ENCODE measurements at places on chromosomes 6 and 20.

- peak; percentile 2 for DNase-seq
These were observed 58.0 kb upstream of the AHI1 start for GRCh38 chr6:135555550-135555949.

- no peak for DNase-seq
These were observed 764 bp downstream of the BAG6 start for GRCh38 chr6:31651602-31652191.

DNA sequence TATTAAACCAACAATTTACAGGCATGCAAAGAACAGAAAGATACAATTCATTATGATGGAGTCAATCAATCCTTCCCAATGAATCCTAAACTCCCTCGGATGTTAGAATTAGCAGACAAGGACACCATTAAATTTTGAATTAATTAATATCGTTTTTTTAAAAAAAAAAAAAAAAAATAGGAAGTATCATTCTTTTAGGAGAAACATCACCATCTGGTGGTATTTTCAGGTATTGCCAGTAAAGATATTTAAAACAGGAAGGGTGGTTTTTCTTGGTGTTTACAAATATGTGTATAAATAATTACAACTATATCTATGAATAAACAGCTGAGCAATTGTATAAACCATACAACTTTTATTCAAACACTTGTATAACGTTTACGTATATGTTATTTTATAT, 564.4 kb downstream of the HAO1 start:
- peak; percentile 35 for DNase-seq

- peak; percentile 32 for DNase-seq
These were observed 251.7 kb downstream of the ALDH8A1 start for GRCh38 chr6:134698228-134698627.

DNA sequence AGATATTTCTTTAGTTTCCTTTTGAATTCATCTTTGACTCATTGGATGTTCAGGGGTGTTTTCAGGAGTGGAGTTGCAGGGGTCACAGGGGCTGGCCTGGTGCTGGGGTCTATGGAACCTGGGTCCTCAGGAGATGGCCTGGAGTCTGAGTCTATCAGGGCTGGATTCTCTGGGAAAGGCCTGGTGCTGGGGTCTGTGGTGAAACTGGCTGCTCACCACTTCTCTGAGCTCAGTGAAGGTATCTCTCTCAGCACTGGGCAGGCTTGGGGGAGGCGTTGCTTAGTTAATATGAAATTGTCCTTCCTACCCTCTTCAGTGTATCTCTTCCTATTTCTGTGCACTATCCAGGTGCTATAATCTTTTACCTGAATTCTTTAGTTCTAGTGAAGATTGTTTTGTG, 83.1 kb upstream of the SLC24A3 start:
- DNase-seq = no peak

- no peak for DNase-seq
These were observed 33.9 kb upstream of the FAM83D start for GRCh38 chr20:38892091-38892981.

GRCh38 chr20:64153861-64154589, 10.2 kb upstream of the MYT1 start:
- no peak for DNase-seq

DNA sequence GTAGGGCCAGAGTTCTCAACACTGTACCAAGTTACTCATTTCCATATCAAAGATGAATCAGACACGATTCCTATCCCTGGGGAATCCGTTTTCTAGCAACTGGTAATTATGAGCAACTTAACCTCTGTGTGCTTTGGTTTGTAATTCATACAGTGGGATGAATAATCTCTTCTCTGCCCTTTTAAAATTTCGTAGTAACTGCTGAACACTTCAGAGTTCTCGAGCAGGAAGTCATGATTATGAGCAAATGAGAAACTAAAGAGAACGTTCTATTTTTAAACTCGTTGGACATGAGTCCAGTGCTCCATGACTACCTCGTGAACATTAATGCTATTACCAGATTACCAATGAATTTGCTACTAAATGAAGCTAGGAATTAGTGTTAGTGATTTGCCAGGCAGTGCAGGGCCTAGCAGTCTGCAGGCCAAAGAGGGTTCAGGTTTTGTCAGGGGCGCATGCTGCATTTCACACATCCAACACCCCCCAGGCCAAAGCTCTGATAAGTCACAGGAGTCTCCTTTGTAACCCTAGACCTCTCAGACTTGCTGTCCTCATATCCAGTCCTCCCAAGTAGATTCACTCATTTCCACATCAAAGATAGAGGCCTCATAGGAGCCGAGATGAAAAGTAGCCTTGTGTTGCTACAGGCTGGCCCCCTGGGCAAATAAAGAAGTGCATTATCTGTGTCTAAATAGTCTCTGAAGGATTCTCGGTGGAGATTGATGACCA, 45.8 kb upstream of the VSTM2L start:
- DNase-seq = peak; percentile 13

- DNase-seq = peak; percentile 85
These were observed 14.3 kb upstream of the SPAG4 start for GRCh38 chr20:35600993-35601973.

DNA sequence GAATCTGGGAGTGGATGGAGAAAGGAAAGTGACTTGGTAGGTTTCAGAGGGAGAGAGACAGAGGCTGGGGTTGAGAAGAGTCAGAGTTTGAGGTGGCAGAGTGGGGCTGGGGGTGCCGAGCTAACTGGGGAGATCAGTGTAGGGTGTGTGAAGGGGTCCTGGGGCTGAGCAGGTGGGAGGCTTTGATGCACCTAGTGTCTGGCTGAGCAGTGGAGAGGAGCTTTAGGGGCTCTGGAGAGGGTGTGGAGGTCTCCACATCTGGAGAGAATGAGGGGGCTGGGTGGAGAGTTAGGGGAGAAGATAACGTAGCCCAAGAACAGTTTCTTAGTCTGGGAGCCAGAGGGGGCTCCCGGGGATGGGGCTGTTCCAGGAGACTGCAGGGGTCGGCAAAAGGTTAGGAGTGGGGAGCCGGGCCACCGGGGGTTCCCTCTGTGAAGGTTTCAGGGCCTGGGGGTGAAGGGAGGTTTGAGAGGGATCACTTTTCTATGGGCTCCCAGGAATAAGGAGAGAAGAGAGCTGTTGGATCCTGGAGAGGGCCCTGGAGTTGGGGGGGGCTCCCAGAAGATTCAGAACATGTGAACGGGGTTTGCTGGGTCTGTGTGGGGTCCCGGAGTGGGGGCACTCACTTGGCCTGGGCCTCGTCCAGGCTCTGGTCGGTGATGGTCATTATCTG, 797 bp downstream of the PBX2 start:
- DNase-seq = no peak

DNA sequence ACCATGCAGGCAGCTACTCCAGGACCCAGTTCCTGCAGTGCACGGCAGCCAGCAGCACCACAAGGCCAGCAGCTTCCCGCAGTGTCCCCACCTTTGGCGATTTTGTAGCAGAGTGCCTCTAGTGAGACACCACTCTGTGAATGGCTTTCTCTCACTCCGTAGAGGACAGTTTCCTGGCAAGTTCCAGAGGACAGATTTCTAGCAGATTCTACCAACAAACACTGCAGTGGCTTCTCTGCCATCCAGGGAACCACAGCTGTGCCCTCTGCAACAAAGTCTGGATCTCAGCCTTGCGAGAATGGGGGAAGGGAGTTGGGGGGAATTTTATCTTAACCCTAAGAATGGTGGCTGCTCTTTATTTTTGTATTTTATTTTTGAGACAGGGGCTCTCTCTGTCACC, 28.7 kb downstream of the SNHG17 start:
- DNase-seq = no peak

DNA sequence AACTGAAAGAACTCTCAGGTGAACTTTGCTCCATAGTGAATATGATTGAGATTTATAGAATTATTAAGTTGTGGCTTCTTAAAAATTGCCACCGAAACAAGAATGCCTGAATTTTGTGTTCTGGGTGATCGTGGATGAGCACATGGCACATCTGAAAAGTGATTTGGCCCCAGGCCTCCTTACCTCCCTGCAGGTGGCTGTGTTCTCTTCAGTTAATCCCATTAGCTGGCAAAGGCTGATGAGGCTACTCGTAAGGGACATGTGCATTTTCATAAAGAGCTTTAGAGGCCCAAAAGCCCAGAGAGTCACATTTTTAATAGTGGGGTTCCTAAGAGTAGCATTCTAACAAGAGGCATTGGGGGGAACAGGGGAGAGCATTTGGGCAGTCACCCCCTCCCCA, 22.6 kb downstream of the GNAS start:
- DNase-seq = no peak

DNA sequence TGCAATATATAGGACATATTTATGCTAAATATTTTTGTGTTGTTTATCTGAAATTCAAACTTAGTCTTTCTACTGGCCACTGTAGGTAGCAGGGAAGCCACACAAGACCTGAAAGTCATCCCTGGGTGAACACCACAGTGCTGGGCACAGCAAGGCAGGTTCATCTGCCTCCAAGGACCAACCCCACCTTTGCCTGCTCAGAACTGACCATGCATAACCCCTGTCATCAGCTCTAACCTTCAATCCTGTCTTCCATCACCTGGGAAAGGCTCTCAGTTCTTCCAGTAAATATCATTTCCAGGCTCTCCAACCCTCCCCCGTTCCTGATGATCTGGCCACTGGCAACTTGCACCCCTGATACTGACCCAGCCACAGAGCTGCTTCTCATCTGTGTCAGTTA, 32.7 kb upstream of the CST7 start:
- no peak for DNase-seq

DNA sequence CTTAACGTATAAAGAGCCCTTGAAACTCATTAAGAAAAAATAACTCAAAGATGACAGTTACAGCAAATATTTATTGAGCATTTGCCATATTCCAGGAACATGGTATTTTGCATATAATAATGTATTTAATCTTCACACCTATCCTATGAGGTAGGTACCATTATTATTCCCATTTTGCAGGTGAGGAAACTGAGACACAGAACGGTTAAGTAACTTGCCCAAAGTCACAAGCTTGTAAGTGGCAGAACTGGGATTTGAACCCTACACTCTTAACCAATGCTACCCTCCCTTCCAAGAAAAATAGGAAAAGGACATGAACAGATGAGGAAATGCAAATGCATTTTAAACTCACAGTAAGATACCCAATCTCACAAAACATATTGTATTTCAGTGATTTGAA, 5.3 kb upstream of the UBE2V1 start:
- no peak for DNase-seq

DNA sequence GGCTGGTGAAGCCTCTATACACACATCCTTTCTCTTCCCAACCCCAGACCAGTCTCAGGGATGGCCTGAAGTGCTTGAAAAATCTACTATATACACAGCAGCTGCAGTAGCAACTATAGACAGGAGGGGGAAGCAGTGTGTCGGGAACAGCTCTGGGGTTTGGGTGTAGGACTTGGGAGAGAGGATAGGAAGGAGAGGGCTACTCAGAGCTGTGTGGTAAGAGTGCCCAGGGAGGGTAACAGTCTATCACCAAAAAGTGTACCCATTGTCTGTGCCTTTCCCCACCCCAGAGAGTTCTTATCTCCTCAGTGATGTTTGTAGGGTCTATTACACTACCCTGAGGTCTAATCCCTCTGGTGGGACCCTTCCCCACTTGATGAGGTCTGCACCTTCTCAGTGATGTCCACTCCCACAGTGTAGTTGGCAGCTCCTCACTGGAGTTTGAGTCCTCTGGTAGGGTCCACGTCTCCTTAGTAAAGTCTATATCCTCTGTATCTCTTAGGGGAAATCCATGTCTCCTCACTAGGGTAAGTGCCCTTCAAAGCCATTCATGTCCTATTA, 1.5 kb upstream of the GGT7 start:
- DNase-seq = peak; percentile 90

DNA sequence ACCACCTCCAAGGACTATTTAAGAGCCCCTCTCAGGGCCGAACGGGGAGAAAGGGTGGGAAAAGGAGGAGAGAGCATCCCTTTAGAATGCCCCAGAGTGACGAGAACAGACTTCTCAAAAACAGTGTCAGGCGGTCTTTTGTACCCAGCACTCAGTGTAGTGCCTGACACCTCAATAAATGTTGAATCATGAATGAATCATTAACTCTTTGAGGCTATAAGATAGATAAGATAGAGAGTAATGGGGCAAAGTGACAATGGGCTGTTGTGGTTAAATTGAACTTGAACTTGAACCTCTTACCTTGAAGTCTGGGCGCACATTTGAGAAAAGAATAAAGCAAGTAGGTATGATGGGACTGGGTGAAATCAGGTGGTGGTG, 7.4 kb downstream of the TCF21 start:
- DNase-seq = no peak

DNA sequence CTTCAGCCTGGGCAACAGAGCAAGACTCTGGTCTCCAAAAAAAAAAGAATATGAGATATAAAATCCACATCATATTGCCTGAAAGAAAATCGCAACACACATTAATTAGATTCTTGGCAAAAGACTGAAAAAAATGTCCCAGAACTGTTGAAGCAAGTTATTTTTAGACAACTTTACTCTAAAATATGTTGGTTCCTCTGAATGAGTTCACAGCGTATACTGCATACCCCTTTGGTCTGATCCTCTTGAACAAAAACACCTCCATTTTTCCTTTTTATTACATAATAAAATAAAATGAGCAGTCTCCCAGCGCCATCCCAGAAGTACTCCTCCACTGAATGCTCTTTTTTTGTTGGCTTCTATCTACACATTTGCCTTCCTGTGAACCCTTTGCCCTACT, 126.0 kb upstream of the TMEM170B start:
- DNase-seq = no peak

- DNase-seq = no peak
These were observed 385.3 kb downstream of the CDC5L start for GRCh38 chr6:44772838-44773237.

- DNase-seq = peak; percentile 87
These were observed 405 bp upstream of the RNF182 start for GRCh38 chr6:13924146-13924948.

GRCh38 chr6:3285049-3285639, 26.4 kb downstream of the PSMG4 start:
- DNase-seq = no peak

GRCh38 chr6:39037707-39038106, 10.9 kb upstream of the GLP1R start:
- DNase-seq = no peak

GRCh38 chr20:37850036-37850592, 52.8 kb upstream of the VSTM2L start:
- no peak for DNase-seq

DNA sequence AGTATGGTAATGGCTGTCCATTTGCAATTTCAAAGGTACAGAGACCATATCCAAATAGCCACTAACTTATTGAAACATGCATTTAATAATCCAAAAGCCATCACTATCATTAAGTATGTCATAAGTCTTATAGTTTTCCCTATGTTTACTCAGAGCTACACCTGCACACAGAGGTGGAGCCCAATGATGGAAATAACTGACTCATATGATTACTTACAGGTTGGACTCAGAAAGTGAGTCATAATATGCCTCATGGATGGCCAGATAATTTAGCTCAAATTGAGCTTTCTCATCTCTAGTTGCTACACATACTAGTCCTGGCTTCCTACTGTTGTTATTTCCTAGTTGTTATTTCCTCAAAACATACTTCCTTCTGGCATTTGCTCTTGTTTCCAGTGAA, 104.4 kb upstream of the KHDRBS2 start:
- no peak for DNase-seq
